ENCODE measurements at places on chromosomes 3 and 15. TPM values are rescaled to one million over a fixed set of nuclear protein-coding genes. Genes with fewer than 3 reads are reported as not detected.

DNA sequence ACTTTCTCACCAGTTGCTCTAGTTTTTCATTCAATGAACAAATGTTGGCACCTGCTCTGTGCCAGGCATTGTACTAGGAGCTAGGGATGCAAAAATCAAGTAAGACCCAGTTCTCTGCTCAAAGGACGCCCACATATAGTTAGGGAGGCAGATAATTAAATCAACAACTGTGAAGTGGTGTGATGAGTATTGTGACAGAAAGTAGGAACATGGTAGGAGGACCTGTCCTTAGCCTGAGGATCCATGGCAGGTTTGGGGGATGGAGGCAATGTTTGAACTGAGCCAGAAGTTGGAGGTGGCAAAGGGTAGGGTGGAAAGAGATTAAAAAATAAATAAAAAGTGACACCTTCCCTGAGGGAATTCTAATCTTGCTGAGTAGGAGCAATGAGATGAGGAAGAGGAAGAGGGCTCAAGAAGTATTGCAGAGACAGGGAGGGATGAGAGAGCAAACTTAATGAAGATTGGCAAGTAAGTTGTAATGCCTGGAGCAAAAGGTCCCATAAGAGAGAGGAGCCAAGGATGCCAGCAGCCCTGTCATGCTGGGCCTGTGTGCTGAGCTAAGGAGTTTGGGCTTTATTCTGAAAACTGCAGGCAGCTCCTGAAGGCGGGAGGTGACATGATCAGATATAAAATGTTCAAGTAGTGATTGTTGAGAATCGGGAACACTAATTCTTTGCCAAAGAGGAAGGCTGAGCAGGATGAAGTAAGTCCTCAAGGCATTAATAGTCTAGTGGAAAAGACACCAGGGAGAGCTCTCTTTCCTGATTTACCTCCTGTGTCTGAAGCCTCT is 184.3 kb upstream of the PPP2R3A start:
- no peaks in the 10 kb centered on the region for H3K27me3 ChIP-seq
- DNase-seq = no peak
- H3K27ac ChIP-seq = no peak overlapping the region
- H3K4me1 ChIP-seq = no peaks in the 10 kb centered on the region
- H3K4me3 ChIP-seq = no peak overlapping the region
- H3K36me3 ChIP-seq = no peaks in the 10 kb centered on the region

- H3K4me1 ChIP-seq = no peaks in the 10 kb centered on the region
- no peak for DNase-seq
- H3K36me3 ChIP-seq = no peaks in the 10 kb centered on the region
These were observed 43.5 kb upstream of the SNRPA1 start for GRCh38 chr15:101338502-101339057.

GRCh38 chr3:132874701-132875100 is 152.5 kb upstream of the NPHP3 start:
- no peaks in the 10 kb centered on the region for H3K36me3 ChIP-seq
- H3K27ac ChIP-seq = no peak overlapping the region
- no peak for DNase-seq
- H3K4me1 ChIP-seq = no peaks in the 10 kb centered on the region
- H3K27me3 ChIP-seq = no peaks in the 10 kb centered on the region
- no peak overlapping the region for H3K4me3 ChIP-seq

DNA sequence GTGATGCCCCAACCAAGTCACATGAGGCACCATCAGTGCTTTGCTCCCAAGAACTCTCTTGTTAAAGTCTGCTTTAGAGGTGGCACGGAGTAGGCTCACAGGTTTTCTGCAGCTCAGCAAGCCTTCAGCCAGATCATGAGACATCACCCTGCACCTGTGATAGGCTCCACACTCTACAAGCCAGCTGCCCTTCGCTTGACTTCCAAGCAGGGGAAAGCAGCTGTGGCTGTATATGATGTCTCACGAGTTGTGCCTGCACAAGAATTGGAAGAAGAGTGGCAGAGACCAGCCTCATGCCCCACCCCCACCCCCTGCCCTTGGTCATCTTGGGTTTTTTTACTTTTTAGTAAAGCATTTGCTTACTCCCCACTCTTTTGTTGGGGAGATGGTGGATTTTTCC is 22.5 kb downstream of the MRPS11 start:
- no peaks in the 10 kb centered on the region for H3K36me3 ChIP-seq
- H3K4me3 ChIP-seq = no peak overlapping the region
- no peaks in the 10 kb centered on the region for H3K4me1 ChIP-seq
- DNase-seq = no peak

DNA sequence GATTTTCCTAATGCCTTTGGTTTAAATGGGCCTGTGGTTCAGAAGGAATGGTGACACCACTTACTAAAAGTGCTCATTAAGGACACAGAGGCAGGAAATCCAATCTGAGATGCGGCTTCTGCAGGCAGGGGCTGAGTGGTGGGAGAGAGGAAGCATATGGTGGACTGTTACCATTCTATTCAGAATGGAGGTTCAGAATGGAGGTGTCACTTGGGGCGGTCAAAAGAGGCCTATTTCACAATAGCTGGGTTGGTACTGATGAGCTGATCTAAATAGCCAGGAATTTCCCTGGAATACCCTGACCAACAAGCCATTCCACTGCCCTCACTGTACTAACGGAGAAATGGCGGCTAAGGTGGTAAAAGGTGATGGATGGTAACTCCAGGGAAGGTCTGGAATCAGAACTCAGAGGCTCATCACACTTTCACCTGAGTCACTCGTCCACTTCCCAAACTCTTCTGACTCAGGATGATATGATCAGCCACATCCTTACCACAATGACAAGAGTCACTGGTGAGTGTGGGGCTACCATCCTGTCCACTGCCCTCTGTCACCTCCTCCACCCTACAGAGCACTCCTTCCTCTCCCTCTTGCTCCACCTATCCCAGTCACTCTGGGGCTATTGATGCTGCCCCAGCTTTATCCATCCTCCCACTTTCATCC is 15.7 kb downstream of the RFT1 start:
- H3K27me3 ChIP-seq = no peaks in the 10 kb centered on the region
- DNase-seq = no peak
- H3K4me3 ChIP-seq = no peak overlapping the region
- H3K4me1 ChIP-seq = peaks cover 5% of the 10 kb centered on the region
- no peak overlapping the region for H3K27ac ChIP-seq

- no peaks in the 10 kb centered on the region for H3K27me3 ChIP-seq
- peak overlapping the region; percentile 51 for H3K27ac ChIP-seq
- no peak overlapping the region for H3K4me3 ChIP-seq
- H3K36me3 ChIP-seq = no peaks in the 10 kb centered on the region
- DNase-seq = no peak
These were observed 11.8 kb upstream of the PP2D1 start for GRCh38 chr3:20023623-20024405.

IMP3 gene
- 54.9 TPM for total RNA-seq

LOXL1 gene
- total RNA-seq = 11.1 TPM

Measured in upper lobe of right lung (tissue), 1 donor.